ENCODE measurements at places on chromosomes 3 and 15.

DNA sequence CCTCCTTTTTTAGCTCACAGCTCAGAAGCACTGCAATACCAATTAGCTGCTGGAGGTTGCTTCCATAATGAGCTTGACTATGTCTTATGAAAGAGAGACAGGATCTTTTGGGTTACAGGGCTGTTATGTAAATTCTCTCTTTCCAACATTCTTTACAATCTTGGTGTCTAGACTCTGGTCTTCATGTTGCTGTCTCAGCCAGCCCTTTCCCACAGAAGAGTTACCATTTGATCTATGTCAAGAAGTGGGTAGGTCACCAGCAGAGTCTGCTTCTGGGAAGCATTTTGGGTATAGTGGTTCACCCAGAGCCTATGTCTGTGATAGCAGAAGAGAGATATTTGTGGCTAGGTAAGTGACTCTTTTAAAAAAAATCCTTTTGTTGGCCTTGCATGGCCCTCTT, 234.5 kb downstream of the SATB1 start:
- DNase-seq, result no peak

GRCh38 chr15:25884370-25884769, 21.2 kb upstream of the ATP10A start:
- DNase-seq, result no peak

- no peak for DNase-seq
These were observed 74.8 kb upstream of the MAGI1 start for GRCh38 chr3:66113542-66113941.

GRCh38 chr3:86180696-86181095, 810.3 kb downstream of the VGLL3 start:
- DNase-seq, result no peak

DNA sequence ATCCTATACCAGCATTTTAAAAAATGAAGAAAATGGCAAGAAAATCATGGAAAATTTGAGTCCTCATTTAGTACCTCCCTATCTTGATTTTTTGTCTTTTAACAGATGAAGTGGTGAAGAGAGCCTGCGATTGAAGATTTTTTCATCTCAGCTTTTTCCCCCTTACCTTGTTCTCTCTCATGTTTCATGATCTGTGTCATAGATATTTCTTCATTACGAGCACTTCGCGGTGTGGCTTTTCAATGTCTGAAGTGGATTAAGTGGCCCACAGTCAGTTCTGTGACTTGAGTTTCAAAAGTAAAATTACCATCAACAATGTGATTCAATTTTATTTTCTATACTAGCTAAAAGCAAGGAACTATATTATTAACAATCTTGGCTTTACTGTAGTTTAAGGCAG, 147.2 kb downstream of the FNDC3B start:
- no peak for DNase-seq

DNA sequence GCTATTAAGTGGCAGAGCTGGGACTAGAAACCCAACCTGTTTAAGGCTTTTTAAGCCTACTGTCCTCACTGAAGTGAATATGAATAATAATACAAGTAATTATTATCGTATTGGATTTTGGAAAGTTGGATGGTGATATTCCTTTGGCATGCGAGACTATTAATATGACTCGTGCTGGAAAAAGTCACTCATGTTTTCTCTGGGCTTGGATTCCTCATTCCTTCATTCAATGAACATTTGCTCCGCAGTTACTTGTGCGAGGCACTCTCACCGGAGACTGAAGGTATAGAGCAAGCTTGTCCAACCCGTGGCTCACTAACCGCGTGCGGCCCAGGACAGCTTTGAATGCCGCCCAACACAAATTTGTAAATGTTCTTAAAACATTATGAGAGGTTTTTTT, 694 bp downstream of the PLAAT1 start:
- DNase-seq, result no peak

DNA sequence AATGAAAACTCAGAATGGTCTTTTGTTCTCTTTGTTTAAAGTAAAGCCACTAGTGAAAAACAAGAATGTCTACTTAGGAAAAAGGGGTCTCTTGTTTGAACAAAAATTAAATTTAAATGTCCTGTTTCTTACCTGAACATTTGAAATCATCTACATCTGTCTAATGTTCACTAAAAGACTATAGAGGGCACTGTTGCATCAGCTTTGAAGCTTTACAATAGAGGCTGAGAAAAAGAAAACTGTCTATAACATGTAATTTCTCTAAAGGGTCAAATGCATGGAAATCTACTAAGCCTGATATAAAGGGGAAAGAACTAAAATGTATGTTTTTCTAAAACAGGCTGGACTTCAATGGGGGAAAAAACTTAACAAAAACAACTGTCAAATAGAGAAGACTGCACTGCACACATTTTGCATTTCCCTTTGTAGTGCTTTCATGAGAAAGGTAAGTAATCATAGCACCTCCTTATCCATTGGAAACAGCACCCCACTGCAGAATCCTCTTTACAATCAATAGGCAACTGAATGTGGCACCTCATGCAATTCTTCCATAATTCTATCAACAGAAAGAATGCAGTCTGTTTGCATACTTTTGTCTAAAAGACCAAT, 26.3 kb downstream of the DPH6 start:
- no peak for DNase-seq

GRCh38 chr15:44545913-44546802, 9.2 kb downstream of the EIF3J start:
- no peak for DNase-seq

- no peak for DNase-seq
These were observed 257.2 kb upstream of the TPRG1 start for GRCh38 chr3:188914552-188914951.

DNA sequence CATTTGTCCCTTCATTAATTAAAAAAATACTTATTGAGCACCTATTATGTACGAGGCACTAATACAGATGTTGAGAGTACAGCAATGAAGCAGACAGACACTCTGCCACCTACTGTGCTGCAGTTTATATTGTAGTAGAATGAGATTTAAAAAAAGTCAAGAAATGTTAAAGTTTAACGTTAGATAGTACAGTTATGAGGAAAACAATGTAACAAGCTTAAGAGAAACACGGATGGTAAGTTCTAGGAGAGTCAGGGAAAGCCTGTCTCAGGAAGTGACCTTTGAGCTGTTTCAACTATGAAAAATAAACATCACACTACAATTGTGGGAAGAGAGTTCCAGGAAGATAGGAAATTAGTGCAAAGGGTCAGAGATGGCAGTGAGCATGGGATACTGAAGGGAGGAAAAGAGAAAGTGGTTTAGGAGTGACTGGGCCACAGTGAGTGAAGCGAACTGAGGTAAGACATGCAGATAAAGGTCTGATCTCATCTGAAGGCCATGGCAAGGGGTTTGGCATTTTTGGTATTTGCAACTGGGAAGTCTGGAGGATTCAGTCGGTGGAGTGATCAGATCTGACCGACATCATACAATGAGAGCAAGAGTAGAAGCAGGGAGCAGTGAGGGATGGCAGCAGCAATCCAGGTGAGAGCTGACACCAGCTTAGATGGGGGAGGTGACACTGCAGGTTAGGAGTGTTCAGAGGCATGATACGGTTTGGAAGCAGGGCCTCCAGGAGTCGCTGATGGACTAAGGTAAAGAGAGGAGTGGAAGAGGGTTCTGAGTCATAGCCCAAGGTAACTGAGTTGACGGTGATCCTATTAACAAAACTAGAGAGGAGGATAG, 28.5 kb downstream of the PLSCR4 start:
- DNase-seq, result no peak

DNA sequence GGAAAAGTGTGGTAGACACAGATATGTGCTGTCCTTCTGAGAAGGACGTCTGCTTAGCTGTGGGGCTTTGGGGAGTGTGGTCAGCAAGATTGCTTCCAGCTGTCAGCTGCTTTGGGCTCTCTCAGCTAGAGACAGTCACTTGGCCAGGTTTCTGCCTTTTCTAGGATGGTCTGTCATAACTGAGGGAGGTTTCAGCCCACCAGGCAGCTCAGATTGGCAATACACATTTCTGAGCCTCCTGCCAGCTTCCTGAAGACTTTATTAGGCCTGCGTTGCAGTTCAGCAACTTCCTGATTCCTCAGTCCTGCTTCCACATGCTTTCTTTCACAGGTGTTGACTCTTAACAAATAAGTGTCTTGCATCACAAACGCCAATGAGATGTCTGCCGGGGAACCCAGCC, 286.5 kb downstream of the SQOR start:
- no peak for DNase-seq

GRCh38 chr3:57007521-57008460, 52.7 kb upstream of the SPATA12 start:
- no peak for DNase-seq

- DNase-seq, result no peak
These were observed 57.3 kb downstream of the GPR171 start for GRCh38 chr3:151145713-151146070.

GRCh38 chr15:57403566-57404325, 27.4 kb downstream of the CGNL1 start:
- DNase-seq, result no peak

DNA sequence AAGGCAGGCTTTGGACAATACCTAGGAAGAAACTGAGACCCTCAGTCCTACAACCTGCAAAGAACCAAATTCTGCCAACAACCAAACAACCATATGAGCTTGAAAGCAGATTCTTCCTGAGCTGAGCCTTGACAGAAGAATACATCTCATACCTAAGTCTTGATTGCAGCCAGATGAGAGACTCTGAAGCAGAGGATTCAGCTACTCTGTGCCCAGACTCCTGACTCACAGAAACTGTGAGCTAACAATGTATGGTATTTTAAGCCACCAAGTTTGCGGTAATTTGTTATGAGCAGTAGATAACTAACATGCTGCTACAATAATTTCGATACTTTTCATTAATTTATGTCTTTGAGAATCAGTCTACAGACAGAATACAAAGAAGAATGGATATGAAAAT, 325.1 kb upstream of the CBLB start:
- DNase-seq, result no peak

- no peak for DNase-seq
These were observed 105.9 kb downstream of the B3GALNT1 start for GRCh38 chr3:160999274-160999673.

GRCh38 chr3:151567477-151567876, 106.6 kb upstream of the IGSF10 start:
- no peak for DNase-seq

DNA sequence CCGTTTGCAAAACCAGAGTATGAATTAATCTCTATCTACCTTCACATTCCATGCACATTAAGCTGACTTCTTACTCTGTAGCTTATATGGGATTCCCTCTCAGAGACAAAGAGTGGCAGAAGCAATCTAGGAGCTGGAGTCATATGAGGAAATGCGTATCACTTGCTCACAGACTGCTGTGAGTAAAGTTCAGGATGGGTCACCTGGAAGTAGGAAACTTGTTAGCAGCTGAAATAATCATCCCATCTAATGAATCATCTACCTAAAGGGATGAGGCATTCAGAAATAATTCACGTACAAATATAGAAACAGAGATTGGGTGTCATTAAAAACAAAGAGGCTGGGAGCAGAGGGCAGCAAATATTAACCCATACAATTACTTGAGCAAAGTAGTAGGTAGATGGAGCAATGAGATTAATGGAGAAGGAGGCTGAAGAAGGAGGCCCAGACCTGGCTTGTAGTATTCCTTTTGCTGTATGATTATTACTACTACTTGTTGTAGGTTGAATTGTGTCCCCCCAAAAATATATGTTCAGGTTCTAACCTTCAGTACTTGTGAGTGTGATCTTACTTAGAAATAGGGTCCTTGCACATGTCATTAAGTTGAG, 866.3 kb downstream of the ROBO2 start:
- no peak for DNase-seq

DNA sequence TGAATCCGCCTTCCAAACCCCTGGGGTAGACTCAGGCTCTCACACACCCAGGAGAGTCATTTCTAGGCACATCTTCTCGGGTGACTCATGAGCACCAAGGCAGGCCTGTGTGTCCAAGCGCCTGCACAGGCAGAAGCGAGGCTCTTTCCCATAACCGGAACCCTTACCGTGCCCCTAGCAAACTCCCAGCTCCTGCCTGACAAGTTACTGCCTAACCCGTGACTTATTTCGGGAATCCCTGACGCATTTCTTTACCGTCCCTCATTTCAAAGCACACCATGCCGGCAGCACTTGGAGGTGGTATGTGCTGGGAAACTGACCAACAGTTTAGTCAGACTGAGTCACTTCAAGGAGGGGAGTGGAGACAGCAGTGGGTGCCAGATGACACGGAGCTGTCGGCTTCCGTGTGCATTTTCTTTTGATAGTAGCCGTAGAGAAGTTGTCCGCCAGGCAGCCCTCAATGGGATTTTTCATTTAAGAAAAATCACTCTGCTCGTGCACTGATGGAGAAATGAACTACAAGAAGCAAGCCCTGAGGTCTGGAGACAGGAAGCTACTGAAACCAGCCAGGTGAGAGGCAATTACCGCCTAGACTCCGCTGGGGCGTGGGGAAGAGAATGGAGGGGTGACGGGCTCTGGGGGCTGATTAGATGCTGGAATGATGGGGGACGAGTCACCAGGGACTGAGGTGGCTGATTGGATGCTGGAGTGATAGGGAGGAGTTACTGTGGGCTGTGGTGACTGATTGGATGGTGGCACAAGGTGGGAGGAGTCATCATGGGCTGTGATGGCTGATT, 17.3 kb upstream of the HRH1 start:
- DNase-seq, result no peak

GRCh38 chr3:160402221-160403027, 3.0 kb downstream of the SMC4 start:
- DNase-seq, result no peak
